Activated CD8-positive, alpha-beta T cell treated with anti-CD3 and anti-CD28 coated beads, Interleukin-2, amount 10 ng/mL, durations not matched to agents 7 days and 5 days (primary cell): ENCODE measurements at places on chromosomes 2 and 18.

- DNase-seq = no peak
These were observed 15.1 kb downstream of the MYL1 start for GRCh38 chr2:210299866-210300373.

- DNase-seq = no peak
These were observed 2.8 kb downstream of the IRS1 start for GRCh38 chr2:226796840-226797288.

GRCh38 chr2:101431486-101431885 lies 43.4 kb downstream of the RFX8 start:
- DNase-seq = no peak

- no peak for DNase-seq
These were observed 21.5 kb upstream of the CDKL4 start for GRCh38 chr2:39265315-39265714.

- no peak for DNase-seq
These were observed 121.6 kb downstream of the ZRANB3 start for GRCh38 chr2:135409436-135409835.

- DNase-seq = no peak
These were observed 164.0 kb downstream of the TFCP2L1 start for GRCh38 chr2:121120991-121121390.

DNA sequence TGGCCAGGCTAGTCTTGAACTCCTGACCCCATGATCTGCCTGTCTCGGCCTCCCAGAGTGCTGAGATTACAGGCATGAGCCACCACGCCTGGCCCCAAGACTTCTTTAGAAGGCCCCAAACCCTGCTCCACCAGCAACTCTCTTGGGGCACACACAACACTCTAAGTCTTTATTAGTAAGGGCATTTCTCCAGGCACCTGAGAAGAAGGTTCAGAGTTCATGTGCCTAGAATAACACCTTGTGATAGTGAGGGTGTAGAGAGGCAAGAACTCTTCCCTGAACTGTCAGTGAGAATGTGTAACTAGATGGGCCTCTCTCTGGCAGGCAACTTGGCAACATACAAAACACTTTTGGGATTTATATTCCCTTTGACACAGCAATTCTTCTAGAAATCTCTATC lies 43.8 kb downstream of the SH2D6 start:
- DNase-seq = no peak

DNA sequence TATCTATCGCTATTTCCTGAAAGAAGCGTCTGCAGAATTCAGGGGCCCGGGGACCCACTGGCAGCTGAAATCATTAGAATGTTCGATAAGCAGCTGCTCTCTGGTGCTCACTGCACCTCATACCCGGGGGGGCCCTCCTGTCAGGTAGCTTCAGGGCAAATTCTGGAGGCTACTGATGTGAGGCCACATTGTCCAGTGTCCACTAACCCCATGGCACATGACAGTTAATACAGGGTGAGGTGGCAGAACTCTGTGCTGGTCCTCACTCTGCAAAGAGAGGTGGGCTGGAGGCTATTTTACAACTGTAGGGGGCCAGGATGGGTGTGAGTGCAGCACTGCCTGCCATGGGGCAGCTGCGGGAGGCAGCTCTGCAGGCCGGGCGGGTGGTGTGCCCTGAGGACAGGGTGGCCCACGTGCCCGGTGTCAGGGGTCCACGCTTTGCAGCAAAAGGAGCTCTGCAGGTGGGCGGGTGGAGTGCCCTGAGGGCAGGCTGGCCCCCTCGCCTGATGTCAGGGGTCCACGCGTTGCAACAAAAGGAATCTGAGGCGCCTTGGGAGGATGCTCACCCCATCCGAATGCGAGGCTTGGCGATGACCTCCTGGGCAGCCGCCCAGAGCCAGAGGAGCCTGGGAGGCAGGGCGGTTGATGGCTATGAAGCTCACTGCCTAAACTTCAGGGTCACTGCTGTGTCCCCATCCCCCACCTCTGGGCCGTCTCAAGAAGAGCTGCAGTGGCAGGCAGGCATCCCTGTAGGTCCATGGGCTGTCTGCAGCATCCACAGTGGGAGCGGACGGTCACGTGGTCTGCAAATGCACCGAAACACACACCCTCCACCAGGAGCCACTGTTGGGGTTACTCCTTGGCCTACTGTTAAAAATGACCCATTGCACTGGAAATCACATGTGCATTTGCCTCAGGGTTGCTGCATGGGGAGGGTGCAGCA lies 207.0 kb upstream of the SALL3 start:
- no peak for DNase-seq

DNA sequence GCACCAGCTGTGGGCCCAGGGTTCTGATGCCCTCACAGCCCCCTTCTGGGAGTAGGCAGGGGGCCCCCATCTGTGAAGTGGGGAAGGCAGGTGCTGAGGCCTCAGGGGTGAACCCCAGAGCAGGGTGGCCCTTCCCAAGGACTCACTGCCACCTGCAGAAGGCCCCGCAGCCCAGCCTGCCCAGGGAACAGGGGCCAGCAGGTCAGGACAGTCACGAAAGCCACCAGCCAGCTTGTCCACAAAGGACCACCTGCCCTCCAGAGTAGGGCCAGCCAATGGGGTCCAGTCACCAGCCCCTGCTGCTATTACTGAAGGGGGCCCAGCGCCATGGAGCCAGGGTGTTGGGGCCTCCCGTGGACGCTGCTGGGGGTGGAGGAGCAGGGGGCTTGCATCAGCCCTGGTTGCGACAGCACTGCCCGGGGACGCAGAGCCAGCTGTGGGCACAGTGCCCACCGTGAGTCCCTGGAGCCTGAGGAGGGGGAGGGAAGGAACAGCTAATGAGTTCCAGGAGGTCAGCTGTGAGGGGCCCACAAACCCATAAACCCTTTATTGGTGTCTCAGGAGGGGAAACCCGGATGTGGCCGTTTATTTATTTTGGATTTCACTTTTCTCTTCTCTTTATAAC lies 11.5 kb upstream of the SNED1 start:
- no peak for DNase-seq

DNA sequence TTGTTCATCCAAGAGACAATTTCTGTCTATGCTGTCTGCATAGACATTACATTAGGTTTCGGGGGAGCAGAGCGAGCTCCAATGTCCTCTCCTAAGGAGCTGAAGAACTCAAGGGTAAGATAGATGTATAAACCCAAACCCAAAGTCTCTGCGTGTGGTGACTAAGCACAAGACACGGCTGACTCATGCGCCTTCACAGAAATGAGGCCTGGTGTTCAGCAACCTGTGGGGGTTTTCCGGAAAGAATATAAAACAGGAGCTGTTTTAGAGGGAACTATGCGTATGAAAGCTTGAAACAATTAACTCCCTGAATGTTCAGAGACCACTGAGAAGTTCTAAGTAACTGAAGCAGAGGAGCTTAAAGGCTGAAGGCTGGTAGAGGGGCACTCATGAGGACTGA lies 154.7 kb downstream of the SOX11 start:
- DNase-seq = no peak

DNA sequence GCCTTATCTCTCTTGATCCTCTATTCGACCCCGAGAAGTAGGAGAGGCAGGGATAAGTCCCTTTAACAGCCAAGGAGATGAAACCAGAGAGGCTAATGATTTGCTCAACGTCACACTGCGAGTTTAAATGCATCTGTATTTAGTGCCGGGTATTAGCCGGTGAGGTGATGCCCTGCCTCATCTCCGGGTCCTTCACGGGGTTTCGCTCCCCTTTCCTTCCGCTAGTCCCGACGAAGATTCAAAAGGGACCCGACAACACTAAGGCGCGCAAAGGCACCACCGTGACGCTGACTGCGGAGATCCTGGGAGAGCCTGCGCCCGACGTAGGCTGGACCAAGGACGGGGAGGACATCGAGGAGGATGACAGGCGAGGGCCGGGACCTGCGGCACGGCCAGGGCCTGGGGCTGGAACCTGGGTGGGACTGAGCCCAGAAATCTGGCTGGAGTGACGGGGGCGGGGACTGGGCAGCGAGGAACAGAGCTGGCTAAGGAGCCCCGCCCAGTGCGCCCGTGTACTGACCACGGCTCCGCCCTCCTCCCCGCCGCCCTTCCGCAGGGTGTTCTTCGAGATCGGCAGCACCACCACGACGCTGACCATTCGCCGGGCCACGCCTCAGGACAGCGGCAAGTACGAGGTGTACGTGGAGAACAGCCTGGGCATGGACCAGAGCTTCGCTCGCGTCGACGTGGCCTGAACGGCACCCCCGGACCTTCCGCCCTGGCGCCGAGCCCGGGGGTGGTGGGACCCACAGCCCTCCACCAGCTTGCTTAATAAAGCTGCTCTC lies 1.0 kb upstream of the GMPPA start:
- peak; percentile 49 for DNase-seq
